Common myeloid progenitor, CD34-positive (primary cell): ENCODE measurements at places on chromosomes 6 and 20.

DNA sequence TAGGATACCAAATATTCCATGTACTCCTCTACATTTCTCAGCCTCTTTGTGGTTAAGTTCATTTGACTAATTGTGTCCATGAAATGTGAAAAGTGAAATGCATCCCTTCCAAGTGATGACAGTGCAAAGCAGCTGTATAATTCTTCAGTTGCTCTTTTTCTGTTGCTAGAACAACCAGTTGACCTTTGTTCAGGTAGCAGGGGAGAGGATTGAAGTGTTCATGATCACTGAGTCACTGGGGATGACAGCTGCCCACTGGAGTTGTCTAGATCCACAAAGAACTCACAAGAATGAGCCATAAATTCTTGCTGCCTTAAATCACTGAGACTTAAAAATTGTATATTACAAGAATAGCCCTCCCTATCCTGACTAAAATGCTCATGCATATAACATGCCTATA lies 254.6 kb downstream of the EPHA7 start:
- DNase-seq, result no peak

GRCh38 chr6:107690643-107691061 lies 133.5 kb downstream of the SCML4 start:
- no peak for DNase-seq

- DNase-seq, result no peak
Measured at GRCh38 chr6:108566406-108566805, 5.7 kb downstream of the FOXO3 start.

DNA sequence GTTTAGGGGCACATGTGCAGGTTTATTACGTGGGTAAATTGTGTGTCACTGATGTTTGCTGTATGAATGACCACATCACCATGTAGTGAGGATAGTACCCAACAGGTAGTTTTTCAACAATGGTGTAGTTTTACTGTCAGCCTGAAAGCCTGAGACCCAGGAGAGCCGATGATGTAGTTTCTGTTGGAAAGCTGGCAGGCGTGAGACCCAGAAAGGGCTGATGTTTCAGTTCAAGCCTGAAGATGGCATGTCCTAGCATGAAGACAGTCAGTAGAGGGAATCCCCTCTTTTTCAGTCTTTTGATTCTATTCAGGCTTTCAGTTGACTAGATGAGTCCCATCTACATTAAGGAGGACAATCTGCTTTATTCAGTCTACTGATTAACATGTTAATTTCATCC lies 96.7 kb downstream of the KLHL32 start:
- no peak for DNase-seq

DNA sequence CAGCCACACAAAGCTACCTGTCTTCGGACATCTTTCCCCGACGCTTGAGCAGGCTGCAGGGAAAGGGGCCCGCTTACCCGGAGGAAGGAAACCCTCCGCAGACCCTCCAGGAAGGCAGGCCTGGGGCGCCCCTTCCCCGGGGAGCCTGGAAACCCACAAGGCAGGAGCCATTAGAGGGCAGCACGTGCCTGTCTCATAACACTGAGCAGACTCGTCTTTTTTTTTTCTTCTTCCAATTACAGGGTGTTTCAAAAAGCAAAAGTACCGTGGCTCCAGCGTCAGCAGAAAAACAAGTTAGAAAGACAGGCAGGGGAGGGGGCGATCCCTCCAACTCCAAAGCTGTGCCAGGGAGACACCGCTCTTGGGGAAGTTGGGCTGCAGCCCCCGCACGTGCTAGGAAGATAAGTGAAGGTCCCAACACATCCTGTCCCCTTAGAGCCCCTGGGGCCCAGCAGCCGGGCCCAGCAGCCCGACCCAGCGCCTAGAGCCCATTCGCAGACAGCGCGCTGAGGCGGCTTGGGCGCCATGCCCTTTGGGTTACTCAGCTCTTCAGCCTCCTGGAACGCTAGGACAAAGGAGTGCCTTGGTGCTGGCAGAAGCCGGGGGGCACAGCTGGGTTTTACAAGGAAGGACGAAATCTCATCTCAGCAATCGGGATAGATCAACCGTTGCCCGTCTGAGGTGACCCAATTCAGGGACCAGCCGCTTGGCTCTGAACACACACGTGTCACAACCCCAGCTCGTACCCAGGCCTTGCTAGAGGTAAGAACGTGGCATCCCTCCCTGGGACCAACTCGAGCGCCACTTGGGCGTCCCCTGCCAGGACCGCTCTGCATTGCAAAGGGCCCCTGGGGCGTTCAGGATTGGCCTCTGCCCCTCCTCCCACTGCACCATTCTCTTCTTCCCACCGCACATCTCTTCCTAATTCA lies 136.3 kb downstream of the LY86 start:
- peak; percentile 81 for DNase-seq

DNA sequence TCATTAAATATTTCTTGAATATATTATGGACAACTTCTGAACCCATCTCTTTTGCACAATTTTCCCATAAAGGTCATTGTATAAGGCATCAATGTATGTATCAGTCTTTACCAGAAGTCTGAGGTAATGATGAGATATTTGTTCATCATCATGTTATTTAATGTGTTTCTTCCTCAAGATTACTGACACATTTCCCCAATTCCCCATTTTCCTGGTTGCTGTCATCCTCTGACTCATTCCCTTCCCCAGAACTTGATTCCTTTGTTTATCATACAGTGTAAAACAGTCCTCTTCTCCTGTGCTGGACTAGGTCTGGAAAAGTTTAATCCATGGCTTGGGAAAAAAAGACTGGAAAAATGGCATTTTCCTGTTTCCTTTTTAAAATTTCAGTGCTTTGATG lies 107.9 kb upstream of the FLRT3 start:
- no peak for DNase-seq

GRCh38 chr6:169112483-169113320 lies 140.9 kb downstream of the THBS2 start:
- DNase-seq, result no peak
